ENCODE measurements at places on chromosomes 3 and 15.

DNA sequence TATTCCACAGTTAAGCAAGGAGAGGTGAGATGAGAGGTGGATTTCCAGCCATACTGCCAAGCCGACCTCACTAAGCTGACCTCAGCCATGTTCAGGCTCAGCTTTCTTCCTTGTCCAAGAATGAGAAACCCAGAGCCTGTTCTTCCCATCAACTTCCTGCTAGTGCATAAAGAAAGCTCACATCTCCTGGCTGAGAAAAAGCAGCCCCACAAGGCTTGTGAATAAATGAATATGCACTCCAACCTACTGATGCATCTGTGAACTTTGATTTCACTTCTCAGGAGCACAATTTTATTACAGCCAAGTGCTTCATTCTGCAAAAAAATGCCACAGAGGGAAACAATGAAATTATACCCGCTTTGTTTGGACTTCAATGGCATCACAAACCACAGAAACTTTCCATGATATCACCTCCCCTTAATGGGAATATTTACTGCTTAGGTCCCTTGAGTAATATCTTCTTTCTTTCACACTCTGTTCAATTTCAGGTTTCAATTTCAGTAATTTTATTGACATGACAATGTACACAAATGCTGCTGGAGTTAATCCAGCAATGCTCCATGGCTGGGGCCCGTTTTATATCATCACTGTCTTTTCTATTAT, 437.0 kb upstream of the PPP2R3A start:
- peak; percentile 9 for DNase-seq

DNA sequence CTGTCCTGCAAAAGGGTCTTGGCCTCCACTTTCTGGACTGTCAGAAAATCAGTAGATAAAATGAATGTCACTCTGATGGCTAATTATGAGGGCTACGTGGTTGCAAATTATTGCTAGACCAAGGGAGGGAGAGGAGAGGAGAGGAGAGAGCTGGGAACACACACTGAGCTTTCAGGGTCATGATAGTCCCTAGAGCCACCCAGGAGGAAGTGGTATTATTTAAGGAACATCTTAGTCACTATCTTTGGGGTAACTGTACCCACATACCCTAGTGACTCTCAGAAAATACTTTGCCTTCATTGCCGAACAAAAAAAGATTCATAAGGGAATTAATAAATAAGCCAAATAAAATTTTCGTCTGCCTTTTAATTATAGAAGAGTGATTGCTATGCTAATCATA, 642.3 kb upstream of the CFAP20DC start:
- no peak for DNase-seq

- DNase-seq, result no peak
Measured at GRCh38 chr15:69072906-69073305, 58.4 kb downstream of the NOX5 start.

DNA sequence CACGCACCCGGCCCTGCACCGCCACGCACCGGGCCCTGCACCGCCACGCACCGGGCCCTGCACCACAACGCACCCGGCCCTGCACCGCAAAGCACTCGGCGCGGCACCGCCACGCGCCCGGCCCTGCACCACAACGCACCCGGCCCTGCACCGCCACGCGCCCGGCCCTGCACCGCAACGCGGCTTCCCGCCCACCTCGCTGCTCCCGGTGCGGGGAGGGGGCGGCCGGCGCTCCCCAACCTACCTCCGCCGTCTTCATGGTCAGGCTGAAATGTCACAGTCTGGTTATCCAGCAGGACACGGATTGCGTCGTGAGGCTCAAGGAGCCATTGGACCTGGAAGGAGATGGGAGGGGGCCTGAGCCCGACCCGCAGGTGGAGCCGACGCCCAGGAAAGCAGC, 41.8 kb downstream of the MUC20 start:
- DNase-seq, result no peak

DNA sequence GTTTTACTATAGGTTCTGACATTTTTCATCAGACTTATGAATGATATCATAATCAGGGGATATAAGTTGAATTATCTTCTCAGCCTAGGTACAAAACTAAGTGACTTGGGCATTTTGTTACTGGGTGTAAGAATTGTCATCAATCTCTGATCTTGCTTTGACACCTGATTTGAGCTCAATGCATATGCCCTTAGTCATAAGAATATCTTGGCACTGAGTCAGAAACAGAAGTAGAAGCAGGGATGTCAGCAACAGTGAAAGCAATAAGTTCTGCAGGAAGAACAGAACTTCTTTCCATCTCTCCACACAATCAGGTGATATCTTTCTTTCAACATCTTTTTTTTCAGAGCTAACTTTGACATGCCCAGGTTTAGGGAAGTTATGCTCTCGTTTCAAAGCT, 14.6 kb downstream of the SLITRK3 start:
- DNase-seq, result peak; percentile 12

GRCh38 chr3:13891492-13892073, 11.7 kb upstream of the WNT7A start:
- no peak for DNase-seq

Data from renal cortical epithelial cell (primary cell).